ENCODE measurements at places on chromosomes 5 and 9. TPM values are rescaled to one million over a fixed set of nuclear protein-coding genes. Genes with fewer than 3 reads are reported as not detected.

GRCh38 chr5:38367410-38367809 is 109.1 kb downstream of the EGFLAM start:
- no peak for DNase-seq

GRCh38 chr9:37983381-37984067 is 79.6 kb upstream of the SLC25A51 start:
- no peak for DNase-seq

GRCh38 chr5:95432779-95433178 is 41.6 kb downstream of the FAM81B start:
- DNase-seq: no peak

GRCh38 chr9:101485924-101486692 is 47.5 kb upstream of the RNF20 start:
- no peak for DNase-seq

GRCh38 chr9:76298521-76299144 is 95.6 kb downstream of the RFK start:
- DNase-seq: no peak

DNA sequence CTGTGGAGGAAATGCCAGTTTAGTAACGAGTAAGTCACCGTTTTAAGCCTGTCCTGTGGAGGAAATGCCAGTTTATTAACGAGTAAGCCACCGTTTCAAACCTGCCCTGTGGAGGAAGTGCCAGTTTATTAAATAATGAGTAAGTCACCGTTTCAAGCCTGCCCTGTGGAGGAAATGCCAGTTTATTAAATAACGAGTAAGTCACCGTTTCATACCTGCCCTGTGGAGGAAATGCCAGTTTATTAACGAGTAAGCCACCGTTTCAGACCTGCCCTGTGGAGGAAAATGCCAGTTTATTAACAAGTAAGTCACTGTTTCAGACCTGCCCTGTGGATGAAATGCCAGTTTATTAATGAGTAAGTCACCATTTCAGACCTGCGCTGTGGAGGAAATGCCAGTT is 18.9 kb upstream of the PDCD6 start:
- DNase-seq: no peak

DNA sequence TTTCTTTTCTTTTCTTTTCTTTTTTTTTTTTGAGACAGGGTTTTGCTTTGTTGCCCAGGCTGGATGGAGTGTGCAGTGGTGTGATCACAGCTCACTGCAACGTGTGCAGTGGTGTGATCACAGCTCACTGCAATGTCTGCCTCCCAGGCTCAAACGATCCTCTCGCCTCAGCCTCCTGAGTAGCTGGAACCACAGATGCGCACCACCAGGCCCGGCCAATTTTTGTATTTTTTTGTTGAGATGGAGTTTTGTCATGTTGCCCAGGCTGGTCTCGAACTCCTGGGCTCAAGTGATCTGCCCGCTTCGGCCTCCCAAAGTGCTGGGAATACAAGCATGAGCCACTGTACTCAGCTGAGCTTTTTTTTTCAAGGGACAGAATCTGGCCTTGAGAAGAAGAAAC is 36.8 kb upstream of the TJP2 start:
- peak; percentile 16 for DNase-seq

DNA sequence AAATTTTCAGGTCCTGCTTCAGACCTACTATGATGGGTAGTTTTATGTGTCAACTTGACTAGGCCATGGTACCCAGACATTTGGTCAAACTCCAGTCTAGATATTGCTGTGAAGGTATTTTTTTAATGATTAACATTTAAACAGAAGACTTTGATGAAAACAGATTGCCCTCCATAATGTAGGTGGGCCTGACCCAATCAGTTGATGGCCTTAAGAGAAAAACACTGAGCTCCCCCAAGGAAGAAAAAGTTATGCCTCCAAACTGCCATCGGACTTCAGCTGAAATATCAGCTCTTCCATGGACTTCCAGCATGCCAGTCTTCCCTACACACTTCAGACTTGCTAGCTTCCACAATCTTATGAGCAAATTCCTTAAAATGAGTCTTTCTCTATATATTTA is 67.3 kb upstream of the TYRP1 start:
- DNase-seq: no peak

- no peak for DNase-seq
Measured at GRCh38 chr9:69097064-69097463, 61.5 kb downstream of the FXN start.

- no peak for DNase-seq
Measured at GRCh38 chr9:73093016-73093739, 58.5 kb upstream of the ANXA1 start.

- no peak for DNase-seq
Measured at GRCh38 chr9:98410185-98410697, 154.8 kb upstream of the TBC1D2 start.

DNA sequence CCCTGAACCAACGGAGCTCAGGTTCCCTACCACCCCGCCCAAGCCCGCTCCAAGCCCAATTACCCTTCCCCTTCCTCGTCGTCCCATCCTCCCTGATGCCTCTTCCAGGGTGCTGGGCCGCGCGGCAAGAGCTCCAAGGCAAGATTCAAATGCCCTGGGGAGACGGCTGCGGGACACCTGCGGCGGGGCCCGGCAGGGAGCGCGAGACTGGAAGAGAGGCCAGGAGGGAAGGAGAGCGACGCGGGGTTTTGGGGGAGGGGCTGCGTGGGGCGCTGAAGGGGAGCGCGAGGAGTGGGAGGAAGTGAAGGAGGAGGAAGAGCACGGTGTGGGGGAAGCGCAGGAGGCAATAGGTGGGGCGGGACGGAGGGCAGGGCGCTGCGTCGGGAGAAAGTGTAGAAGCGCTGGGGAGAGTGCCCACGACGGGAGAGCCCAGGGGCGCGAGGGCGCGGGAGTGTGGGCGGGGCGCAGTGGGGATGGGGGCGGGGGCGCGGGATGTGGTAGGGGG is 975 bp upstream of the NXNL2 start:
- peak; percentile 69 for DNase-seq

GRCh38 chr5:71740015-71740753 is 21.1 kb downstream of the CARTPT start:
- DNase-seq: no peak

- no peak for DNase-seq
Measured at GRCh38 chr5:59036274-59036961, 453.5 kb downstream of the RAB3C start.

The C9orf50 gene
- total RNA-seq: 0.87 TPM

The PCDHB11 gene
- total RNA-seq: 6.4 TPM

The KIF2A gene
- 59.0 TPM for total RNA-seq

The ADAMTSL1 gene
- 45.2 TPM for total RNA-seq

The LHX3 gene
- not detected for total RNA-seq

The SYNPO gene
- total RNA-seq: 85.3 TPM

The ZDHHC11 gene
- 11.4 TPM for total RNA-seq
